ENCODE measurements at places on chromosomes 1 and 21.

GRCh38 chr1:108572182-108572581 lies 12.3 kb downstream of the EEIG2 start:
- no peaks in the 10 kb centered on the region for H3K36me3 ChIP-seq
- H3K4me3 ChIP-seq, result no peak overlapping the region
- no peak for DNase-seq
- H3K27me3 ChIP-seq, result no peaks in the 10 kb centered on the region

GRCh38 chr1:200731654-200732332 lies 6.9 kb upstream of the CAMSAP2 start:
- H3K27me3 ChIP-seq, result no peaks in the 10 kb centered on the region
- H3K36me3 ChIP-seq, result no peaks in the 10 kb centered on the region
- no peaks in the 10 kb centered on the region for H3K4me1 ChIP-seq
- no peak for DNase-seq

- DNase-seq, result no peak
- H3K4me3 ChIP-seq, result no peak overlapping the region
- no peaks in the 10 kb centered on the region for H3K27me3 ChIP-seq
- H3K36me3 ChIP-seq, result no peaks in the 10 kb centered on the region
- H3K4me1 ChIP-seq, result no peaks in the 10 kb centered on the region
Observed at GRCh38 chr1:100955322-100955721, 59.4 kb downstream of the SLC30A7 start.

GRCh38 chr1:162004441-162004950 lies 19.2 kb downstream of the OLFML2B start:
- no peak overlapping the region for H3K4me3 ChIP-seq
- H3K27ac ChIP-seq, result peak overlapping the region; percentile 62
- peaks cover 7% of the 10 kb centered on the region for H3K36me3 ChIP-seq
- peaks cover 33% of the 10 kb centered on the region for H3K4me1 ChIP-seq

DNA sequence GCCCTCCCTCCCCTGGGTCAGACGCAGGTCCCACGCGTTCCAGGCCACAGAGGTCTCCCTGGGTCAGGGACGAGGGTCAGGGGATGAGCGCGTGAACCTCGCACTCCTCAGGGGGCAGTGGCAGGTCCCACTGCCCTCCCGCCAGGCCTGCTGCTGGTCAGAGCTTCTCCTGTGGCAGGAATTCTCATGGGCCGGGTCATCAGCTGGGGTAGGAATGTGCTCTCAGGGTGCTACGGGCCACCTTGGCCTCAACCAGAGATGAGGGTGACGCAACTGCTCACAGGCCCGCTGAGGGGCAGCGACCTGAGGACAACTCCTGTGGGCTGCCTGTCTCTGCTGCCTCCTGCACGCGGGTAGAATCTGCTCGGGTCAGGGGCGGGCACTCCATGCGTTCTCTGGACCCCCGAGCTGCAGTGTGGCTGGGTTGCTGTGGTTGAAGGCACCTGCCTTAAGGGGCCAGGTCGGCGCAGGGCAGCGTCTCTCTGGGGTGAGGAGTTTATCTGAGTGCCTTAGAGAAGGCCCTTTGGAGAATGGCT lies 128.8 kb downstream of the PRDM16 start:
- no peaks in the 10 kb centered on the region for H3K27me3 ChIP-seq
- no peaks in the 10 kb centered on the region for H3K4me1 ChIP-seq
- no peak overlapping the region for H3K4me3 ChIP-seq
- peak overlapping the region; percentile 98 for H3K27ac ChIP-seq
- no peak for DNase-seq
- H3K36me3 ChIP-seq, result no peaks in the 10 kb centered on the region

GRCh38 chr21:17352996-17353655 lies 159.7 kb upstream of the CXADR start:
- H3K27ac ChIP-seq, result no peak overlapping the region
- H3K4me1 ChIP-seq, result no peaks in the 10 kb centered on the region
- no peak overlapping the region for H3K4me3 ChIP-seq
- DNase-seq, result no peak

- no peaks in the 10 kb centered on the region for H3K4me1 ChIP-seq
- H3K4me3 ChIP-seq, result no peak overlapping the region
- peak overlapping the region; percentile 72 for H3K27ac ChIP-seq
- peaks cover 76% of the 10 kb centered on the region for H3K36me3 ChIP-seq
Observed at GRCh38 chr1:22508329-22508728, 55.0 kb upstream of the EPHA8 start.

GRCh38 chr21:17427157-17427556 lies 85.7 kb upstream of the CXADR start:
- H3K4me3 ChIP-seq, result no peak overlapping the region
- no peak overlapping the region for H3K27ac ChIP-seq
- no peaks in the 10 kb centered on the region for H3K27me3 ChIP-seq
- no peaks in the 10 kb centered on the region for H3K4me1 ChIP-seq
- no peaks in the 10 kb centered on the region for H3K36me3 ChIP-seq

DNA sequence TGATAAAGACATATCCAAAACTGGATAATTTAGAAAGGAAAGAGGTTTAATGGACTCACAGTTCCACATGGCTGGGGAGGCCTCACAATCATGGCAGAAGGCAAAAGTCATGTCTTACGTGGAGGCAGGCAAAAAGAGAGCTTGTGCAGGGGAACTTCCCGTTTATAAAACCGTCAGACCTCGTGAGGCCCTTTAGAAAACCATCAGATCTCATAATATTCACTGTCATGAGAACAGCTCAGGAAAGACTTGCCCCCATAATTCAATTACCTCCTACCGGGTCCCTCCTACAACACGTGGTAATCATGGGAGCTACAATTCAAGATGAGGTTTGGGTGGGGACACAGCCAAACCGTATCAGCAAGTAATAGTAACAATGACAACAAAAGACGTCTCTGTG lies 88.2 kb upstream of the SLC25A33 start:
- H3K4me1 ChIP-seq, result peaks cover 45% of the 10 kb centered on the region
- H3K27me3 ChIP-seq, result no peaks in the 10 kb centered on the region
- H3K27ac ChIP-seq, result no peak overlapping the region

- H3K27me3 ChIP-seq, result peaks cover 78% of the 10 kb centered on the region
- H3K27ac ChIP-seq, result no peak overlapping the region
- H3K4me3 ChIP-seq, result no peak overlapping the region
- H3K4me1 ChIP-seq, result no peaks in the 10 kb centered on the region
- no peaks in the 10 kb centered on the region for H3K36me3 ChIP-seq
Observed at GRCh38 chr21:45578811-45579381, 36.7 kb upstream of the SLC19A1 start.

GRCh38 chr1:212074313-212074712 lies 38.8 kb downstream of the DTL start:
- H3K36me3 ChIP-seq, result no peaks in the 10 kb centered on the region
- DNase-seq, result no peak
- peak overlapping the region; percentile 53 for H3K27ac ChIP-seq
- H3K4me1 ChIP-seq, result peaks cover 5% of the 10 kb centered on the region
- H3K27me3 ChIP-seq, result no peaks in the 10 kb centered on the region
- no peak overlapping the region for H3K4me3 ChIP-seq

DNA sequence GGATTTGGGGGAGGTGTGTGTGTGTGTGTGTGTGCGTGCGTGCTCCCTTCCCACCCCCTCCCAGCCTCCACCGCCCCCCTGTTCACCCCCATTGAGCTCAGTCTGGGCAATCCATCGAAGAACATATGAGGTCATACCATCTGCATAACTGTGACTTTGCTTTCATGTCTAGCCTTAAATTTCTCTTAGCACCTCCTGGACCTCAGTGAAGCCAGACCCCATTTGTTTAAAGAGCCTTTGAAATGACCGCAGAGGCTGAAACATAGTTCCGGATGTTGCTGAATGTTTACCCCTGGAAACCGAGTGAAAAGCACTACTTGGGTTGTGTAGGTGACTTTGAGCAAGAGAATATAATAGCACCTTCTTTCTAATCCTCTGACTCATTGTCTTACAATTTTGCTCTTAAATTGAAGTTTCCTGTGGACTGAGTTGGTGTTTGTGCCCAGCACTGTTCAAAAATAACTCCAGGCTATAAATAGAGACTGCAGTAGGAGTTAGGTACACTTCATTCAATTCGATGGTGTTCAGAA lies 75.4 kb downstream of the UBE4B start:
- peak overlapping the region; percentile 22 for H3K4me3 ChIP-seq
- H3K27me3 ChIP-seq, result no peaks in the 10 kb centered on the region
- H3K36me3 ChIP-seq, result peaks cover 56% of the 10 kb centered on the region
- peaks cover 54% of the 10 kb centered on the region for H3K4me1 ChIP-seq

- H3K4me3 ChIP-seq, result no peak overlapping the region
- H3K4me1 ChIP-seq, result no peaks in the 10 kb centered on the region
- no peak overlapping the region for H3K27ac ChIP-seq
- DNase-seq, result no peak
- no peaks in the 10 kb centered on the region for H3K36me3 ChIP-seq
Observed at GRCh38 chr1:107976431-107976830, 11.5 kb upstream of the VAV3 start.

DNA sequence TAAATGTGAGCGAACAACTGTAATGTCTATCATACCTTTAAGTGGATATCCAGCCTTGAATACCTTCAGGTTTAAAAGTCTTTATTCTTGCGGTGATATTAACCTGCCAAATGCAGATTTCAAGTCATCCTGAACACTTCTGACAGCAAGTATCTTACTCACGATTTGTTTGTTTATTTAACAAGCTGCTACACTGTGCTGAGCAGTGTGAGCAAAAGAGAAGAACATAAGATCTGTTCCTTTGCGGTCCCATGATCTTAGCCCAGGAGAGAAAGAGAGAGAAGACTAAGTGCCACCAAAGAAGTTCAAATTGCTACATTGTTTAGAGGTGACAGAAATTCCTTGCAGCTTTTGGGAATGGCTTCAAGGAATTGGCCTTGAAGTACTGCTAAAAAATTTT lies 9.5 kb upstream of the IL24 start:
- H3K36me3 ChIP-seq, result no peaks in the 10 kb centered on the region
- no peak overlapping the region for H3K27ac ChIP-seq
- no peaks in the 10 kb centered on the region for H3K4me1 ChIP-seq
- no peak overlapping the region for H3K4me3 ChIP-seq
- no peak for DNase-seq

DNA sequence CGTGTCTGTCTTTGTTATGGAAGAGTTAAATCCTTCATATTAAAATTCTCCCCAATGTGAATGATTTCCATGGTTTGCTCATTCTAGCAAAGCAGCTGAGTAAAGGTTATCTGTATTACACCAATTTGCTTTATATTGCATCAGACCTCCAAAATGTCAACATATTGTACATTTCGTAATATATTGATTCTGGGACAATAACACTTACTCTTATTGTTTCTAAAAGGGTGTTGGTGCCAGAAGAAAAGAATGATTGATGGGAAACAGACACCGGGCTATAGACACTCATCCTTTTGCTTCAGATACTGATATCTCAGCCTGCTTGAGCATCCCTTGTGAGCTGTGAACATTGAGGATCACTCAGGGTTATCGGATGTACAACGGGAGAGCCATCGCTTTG lies 7.0 kb downstream of the NTNG1 start:
- H3K4me1 ChIP-seq, result no peaks in the 10 kb centered on the region
- no peak for DNase-seq
- H3K27ac ChIP-seq, result no peak overlapping the region
- H3K36me3 ChIP-seq, result no peaks in the 10 kb centered on the region
- no peak overlapping the region for H3K4me3 ChIP-seq
- H3K27me3 ChIP-seq, result no peaks in the 10 kb centered on the region

- H3K27me3 ChIP-seq, result no peaks in the 10 kb centered on the region
- no peaks in the 10 kb centered on the region for H3K36me3 ChIP-seq
- H3K27ac ChIP-seq, result peak overlapping the region; percentile 97
- DNase-seq, result peak; percentile 66
- H3K4me3 ChIP-seq, result peak overlapping the region; percentile 68
Observed at GRCh38 chr1:193058529-193059281, 455 bp downstream of the UCHL5 start.

GRCh38 chr1:115539061-115539460 lies 102.7 kb upstream of the VANGL1 start:
- H3K36me3 ChIP-seq, result no peaks in the 10 kb centered on the region
- H3K27ac ChIP-seq, result no peak overlapping the region
- no peak for DNase-seq
- H3K27me3 ChIP-seq, result no peaks in the 10 kb centered on the region
- no peak overlapping the region for H3K4me3 ChIP-seq
- no peaks in the 10 kb centered on the region for H3K4me1 ChIP-seq

GRCh38 chr1:186978596-186979556 lies 150.1 kb downstream of the PLA2G4A start:
- H3K27ac ChIP-seq, result no peak overlapping the region
- no peak for DNase-seq
- no peaks in the 10 kb centered on the region for H3K4me1 ChIP-seq
- no peaks in the 10 kb centered on the region for H3K27me3 ChIP-seq

DNA sequence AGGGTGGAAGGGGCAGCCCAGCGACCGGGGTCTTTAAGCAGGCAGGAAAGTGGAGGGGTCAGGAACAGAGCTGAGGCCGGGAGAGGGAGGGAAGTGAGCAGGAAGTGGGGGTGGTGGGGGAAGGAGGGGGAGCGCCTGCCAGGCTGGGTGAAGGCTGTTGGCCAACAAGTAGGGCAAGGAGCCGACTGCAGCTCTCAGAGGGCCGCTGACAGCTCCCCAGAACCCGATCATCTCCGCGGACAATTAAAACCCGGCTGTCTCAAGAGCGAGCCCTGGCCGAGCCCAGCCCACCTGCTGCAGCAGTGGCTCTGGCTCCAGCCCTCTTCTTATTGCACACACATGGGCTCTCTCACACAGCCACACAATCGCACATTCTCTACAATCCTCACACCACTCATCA lies 51.6 kb downstream of the GRIK3 start:
- H3K4me1 ChIP-seq, result no peaks in the 10 kb centered on the region
- no peaks in the 10 kb centered on the region for H3K36me3 ChIP-seq
- H3K4me3 ChIP-seq, result no peak overlapping the region
- H3K27ac ChIP-seq, result no peak overlapping the region

DNA sequence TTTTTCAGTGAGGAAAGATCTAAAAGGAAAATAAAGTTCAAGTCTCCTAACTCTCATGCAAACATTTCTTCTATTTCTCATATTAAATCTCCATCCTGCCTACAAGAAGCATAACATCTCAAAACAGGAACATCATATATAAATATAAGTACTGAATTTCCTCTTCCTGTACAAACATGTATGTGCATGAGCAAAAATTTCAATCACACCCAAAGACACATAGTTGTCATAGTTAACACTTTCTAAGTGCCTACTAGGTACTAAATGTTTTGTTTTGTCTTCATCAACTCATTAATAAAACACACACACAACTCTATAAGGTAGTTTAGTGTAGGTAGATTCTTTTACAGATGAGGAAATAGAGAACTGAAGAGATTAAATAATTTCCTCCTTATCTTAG lies 237.1 kb upstream of the ADGRL2 start:
- no peaks in the 10 kb centered on the region for H3K27me3 ChIP-seq
- no peak for DNase-seq
- H3K4me3 ChIP-seq, result no peak overlapping the region
- H3K4me1 ChIP-seq, result no peaks in the 10 kb centered on the region
- H3K27ac ChIP-seq, result no peak overlapping the region

GRCh38 chr1:56199956-56200355 lies 379.4 kb downstream of the PLPP3 start:
- no peak for DNase-seq
- H3K4me3 ChIP-seq, result no peak overlapping the region
- H3K27ac ChIP-seq, result no peak overlapping the region

GRCh38 chr1:219660666-219661463 lies 48.0 kb upstream of the ZC3H11B start:
- peak overlapping the region; percentile 14 for H3K4me3 ChIP-seq
- DNase-seq, result peak; percentile 92
- H3K4me1 ChIP-seq, result no peaks in the 10 kb centered on the region
- no peak overlapping the region for H3K27ac ChIP-seq

Data from tibial artery (tissue), 4 donors.